Umbilical cord (tissue), 2 donors: ENCODE measurements at places on chromosomes 5 and 9.

GRCh38 chr9:20391208-20391607, 231.1 kb downstream of the MLLT3 start:
- no peak for DNase-seq

GRCh38 chr9:87276327-87276841, 221.3 kb upstream of the DAPK1 start:
- DNase-seq = no peak

GRCh38 chr5:177133853-177134696, 502 bp downstream of the NSD1 start:
- DNase-seq = peak; percentile 64

GRCh38 chr9:77019236-77019925, at the start of gene FOXB2:
Gene FOXB2 (plus strand): TSS chr9:77019655. CDS start chr9:77019655, 0 bp downstream.
- DNase-seq = no peak

- DNase-seq = no peak
Measured at GRCh38 chr9:126684965-126685465, 71.3 kb downstream of the LMX1B start.

- DNase-seq = no peak
Measured at GRCh38 chr9:134947265-134947955, 29.7 kb upstream of the FCN1 start.

DNA sequence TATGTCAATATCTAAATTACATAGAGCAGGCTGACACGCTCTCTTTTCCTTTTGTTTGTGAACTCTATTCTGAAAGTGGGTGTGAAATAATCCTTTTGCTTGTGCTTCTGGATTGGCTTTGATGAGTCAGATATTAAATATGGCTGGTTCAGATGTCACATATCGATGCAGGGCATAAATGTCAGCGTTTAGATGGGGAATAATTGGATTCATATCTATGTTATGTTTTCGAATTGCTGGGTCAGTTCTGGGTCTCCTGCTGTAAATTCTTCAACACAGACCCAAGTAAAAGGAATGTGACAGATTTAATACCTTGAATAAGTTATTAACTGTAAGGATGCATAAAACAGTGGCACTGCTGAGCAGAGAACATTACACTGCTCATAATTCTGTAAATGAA, 118.7 kb upstream of the SNX2 start:
- peak; percentile 66 for DNase-seq

DNA sequence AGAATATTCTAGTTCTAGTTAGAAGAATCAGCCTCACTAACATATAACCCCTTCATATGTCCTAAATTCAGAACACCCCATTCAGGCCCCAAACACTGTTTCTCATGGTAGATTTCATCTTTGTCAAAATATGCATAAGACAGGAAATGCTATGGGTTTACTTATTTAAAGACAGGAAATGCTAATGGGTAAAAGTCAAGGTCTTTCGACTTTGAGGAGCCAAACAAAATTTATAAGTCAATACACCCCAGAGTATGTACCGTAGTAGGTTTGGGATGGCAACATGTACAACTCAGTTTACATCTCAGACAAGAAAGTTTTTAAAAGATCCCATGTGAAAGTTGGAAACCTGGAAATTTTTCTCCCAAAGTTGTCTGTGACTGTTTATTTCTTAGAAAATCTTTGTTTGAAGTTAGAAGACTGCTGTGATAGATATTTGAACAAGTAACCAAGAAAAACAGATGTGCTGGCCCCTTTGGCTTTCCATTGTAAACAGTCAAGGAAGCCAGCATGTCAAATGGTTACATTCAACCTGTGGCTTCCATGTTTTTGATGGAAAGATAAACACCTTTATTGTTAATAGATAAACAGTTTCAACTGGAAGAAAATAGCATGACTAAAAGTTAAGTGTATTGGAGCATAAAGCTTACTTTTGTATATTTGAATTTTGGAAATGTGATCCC, 102.2 kb downstream of the INIP start:
- no peak for DNase-seq

- no peak for DNase-seq
Measured at GRCh38 chr9:125099816-125100215, 43.5 kb downstream of the SCAI start.

- no peak for DNase-seq
Measured at GRCh38 chr9:111516061-111516465, 8.9 kb upstream of the ZNF483 start.

DNA sequence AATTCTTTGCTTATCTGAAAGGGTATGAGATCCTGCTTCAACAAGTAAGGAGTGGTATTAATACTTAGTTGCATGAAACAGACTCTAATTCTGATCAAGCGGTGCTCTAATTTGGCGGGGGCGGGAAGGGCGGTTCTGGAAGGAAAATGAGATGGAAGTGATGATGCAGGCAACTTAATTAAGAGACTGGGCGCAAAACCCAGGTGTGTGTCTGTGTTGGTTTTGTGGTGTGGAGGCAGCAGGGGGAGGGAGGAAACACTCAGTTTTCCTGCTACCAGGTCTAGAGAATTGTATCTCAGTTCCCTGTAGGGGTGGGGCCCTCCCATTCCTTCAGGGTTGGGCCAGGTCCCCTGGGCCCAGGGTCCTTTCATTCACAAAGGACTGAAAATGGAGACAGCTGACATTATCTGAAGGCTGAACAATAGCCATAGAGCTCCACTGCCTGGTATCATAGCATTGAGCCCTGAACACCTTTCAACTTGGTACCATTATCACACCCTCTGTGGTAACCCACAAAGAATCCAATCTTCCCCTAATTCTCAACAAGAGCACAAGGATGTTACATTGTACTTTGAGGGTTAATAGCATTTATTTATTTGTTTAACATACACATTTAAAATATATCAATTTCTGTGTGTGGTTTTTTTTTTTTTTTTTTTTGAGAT, 17.2 kb upstream of the C5orf47 start:
- DNase-seq = no peak
